ENCODE measurements at places on chromosomes 6 and 20.

DNA sequence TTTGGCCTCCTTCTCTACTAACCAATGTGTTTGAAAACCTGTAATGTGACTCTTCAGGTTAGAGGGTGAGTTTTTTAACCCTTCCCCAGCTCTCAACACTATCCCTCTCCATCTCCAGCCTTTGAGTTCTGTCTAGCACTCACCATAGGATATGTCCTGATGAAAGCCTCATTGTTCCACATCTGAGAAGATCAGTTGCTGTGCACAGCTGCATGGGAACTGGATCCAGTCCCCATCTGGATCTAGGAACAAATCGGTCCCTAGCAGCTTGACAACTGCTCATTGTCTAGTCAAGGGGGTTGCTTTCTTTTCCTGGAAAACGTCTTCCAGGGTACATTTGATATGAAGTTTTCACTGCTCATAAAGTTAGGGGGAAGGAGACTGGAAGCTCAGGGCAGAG, 45.4 kb upstream of the AGPAT4 start:
- no peak for DNase-seq

- no peak for DNase-seq
Measured at GRCh38 chr6:55758156-55758937, 117.0 kb downstream of the BMP5 start.

DNA sequence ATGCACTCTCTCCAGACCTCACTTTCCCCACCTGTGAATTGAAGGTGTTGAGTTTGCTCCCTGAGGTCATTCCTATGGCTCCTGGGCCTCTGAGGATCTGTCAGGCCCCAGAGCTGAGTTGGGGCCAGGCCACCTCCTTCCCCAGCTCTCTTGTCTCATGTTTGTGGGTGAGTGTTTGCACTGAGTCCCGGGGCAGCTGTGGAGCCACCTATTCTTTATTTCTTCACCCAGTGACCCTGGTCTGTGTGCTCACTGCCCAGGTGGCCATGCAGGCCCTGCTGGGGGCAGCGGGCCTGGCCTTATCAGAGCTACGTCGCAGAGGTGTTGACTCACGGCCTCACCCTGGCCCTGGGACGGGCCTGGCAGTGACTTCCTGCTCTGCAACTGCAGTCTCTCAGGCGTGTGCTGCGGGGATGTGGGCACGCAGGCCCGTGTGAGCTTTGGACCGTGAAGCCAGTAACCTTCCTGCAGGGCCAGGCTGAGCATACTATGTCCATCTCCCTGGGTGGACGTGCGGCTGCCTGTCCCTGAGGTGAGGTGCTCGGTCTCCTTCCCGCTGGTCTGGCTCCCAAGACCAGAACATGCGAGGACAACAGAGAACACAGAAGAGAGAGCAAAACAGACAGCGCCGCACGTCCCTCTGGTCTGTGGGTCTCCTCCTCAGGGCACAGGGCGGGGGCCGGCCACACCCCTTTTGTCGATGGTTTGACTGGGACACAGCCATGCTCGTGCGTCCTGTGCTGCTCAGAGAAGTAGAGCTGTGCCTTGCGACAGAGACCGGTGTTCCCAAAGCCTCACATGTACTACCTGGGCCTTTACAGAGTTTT, 12.1 kb downstream of the TMEM181 start:
- no peak for DNase-seq

GRCh38 chr6:2477250-2477649, 231.8 kb upstream of the GMDS start:
- DNase-seq, result no peak

- no peak for DNase-seq
Measured at GRCh38 chr6:132598473-132598872, 8.9 kb upstream of the TAAR5 start.

- no peak for DNase-seq
Measured at GRCh38 chr20:59831024-59831915, 102.2 kb downstream of the SYCP2 start.

- no peak for DNase-seq
Measured at GRCh38 chr20:23774081-23774480, 23.3 kb upstream of the CST1 start.

DNA sequence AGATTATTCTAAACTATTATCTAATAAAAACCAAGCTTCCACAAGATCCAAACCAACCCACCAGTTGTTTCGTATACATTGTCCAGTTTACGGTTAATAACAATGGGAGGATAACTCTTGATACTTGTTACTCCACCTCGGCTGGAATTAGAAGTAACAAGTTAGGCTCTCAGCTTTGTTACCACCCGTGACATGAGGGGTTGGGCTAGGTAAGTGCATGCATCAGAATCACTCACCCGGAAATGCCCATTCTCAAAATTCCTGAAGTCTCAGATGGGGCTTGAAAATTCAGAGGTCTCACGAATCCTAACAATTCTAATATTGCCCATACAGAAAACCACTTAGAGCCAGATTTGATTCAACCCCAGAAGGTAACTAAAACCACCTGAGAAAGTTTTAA, 27.0 kb upstream of the SERPINB1 start:
- DNase-seq, result no peak

DNA sequence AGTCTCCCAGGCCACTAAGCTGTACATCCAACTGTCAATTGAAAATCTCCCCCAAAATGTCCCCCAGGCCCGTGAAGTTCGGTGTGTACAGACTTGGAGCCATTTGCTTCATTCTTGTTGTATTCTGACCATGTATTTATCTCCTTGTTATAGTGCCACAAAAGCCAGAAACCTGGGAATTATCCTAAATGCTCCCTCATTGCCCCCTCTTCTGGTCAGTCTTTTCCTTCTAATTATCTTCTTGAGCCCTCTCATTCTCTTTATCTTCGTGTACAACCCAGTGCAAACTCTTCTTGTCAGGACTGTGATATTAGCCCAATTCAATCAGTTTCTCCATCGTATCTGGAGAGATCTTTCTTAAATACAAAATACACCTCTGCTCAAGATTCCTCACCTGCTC, 64.7 kb downstream of the RFX6 start:
- DNase-seq, result no peak

DNA sequence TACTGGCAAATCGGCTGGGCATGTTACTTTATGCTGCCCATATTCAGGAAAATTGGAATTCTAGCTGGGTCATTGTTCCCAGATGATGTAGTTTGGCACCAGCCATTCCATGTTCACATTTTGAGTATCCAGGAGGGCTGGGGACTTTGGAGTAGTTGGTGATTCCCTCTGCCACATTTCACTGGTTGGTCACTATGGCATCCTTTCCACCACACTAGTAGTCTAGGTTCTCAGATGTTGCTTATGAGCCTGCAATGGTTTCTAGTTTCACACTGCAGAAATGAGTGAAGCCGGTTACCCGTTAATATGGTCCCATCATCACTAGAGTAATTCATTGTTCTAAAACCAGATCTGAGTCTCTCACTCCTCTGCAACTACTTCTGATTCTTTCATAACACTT, 4.6 kb downstream of the PTPN1 start:
- no peak for DNase-seq

GRCh38 chr6:167394820-167395219, 69.9 kb downstream of the TTLL2 start:
- DNase-seq, result no peak

GRCh38 chr20:34547844-34548613, 10.5 kb upstream of the MAP1LC3A start:
- no peak for DNase-seq

DNA sequence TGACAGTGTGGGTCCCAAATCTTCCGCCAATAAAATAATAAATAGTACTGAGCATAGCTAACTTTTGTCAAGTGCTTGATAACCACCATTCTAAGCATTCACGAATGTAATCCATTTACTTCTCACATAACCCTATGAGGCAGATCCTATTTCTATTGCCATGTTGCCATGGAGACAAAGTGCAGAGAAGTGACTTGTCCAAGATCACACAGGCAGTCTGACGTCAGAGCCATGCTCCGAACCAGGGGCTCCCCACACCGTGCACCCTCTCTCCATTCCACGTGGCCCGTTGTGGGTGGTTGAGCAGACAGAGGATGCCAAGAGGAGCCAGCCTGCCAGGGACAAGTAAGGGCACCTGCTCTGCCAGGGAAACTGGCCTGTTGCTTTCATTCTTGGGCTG, 38.9 kb downstream of the CDH22 start:
- no peak for DNase-seq

DNA sequence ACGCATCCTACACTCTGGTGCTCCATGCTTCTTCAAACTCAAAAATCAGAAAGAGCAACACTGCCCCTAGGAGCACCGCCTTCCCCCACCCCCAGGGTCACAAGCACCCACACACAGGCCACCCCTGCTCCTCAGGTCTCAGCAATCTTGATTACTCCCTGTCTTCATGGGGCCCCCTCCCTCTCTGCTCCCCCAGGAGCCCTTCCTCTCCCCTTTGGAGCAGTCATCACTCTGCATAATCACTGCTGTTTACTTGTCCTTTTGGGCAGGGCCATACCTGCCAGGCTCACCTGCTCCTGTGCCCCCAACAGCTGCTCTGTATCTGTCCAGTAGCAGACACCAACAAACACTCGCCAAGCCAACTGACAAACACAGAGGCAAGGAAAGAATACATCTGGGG, 7.6 kb upstream of the SYNDIG1 start:
- DNase-seq, result no peak

Measured in CD4-positive, alpha-beta memory T cell (primary cell).